ENCODE measurements at places on chromosomes 4 and X.

GRCh38 chr4:94378047-94378446 lies 35.4 kb upstream of the HPGDS start:
- DNase-seq = no peak

- no peak for DNase-seq
Measured at GRCh38 chr4:1363513-1363912, 16.5 kb downstream of the UVSSA start.

DNA sequence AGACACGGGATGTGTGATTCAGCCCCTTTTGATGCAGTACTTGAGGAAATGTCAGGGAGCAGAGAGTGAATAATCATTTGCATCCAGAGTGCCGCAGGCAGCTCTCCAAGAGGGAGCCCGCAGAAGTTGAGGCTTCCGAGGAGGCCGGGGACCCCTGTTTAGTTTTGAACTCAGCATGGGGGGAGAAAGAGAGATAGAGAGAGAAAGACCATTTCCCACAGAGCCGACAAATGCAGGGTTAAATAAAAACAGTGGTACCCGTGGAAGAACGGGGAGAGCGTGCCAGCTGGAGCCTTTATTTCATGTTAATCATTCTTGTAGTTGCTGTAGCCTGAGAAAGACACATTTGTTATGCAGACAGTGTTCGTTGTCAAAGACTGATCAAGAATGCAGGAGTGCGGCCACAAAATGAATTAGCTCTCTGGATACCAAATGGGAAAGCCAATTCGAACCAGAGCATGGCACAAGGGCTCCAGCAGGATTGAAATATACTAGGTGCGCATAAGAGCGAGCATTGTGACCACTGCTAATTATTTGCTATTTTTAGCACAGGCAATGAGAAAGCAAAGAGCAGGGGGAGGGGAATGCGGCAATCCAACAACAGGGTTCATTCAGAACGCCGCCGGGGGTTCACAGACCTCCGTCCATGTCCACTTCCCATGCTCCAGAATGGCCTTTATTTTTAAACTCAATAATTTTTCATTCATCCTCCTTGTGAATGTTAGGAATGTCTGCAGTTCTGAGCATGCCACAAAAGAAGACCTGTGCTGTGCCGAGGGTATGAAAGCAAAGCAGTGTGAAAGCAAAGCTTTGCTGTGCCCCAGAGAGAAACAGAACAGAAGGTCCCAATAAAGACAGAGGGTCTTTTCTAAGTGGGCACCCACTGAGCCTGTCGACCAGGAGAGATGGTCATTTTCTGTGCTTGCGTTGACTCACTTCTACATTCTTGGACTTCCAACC lies 243.9 kb upstream of the VCX3A start:
- DNase-seq = no peak

DNA sequence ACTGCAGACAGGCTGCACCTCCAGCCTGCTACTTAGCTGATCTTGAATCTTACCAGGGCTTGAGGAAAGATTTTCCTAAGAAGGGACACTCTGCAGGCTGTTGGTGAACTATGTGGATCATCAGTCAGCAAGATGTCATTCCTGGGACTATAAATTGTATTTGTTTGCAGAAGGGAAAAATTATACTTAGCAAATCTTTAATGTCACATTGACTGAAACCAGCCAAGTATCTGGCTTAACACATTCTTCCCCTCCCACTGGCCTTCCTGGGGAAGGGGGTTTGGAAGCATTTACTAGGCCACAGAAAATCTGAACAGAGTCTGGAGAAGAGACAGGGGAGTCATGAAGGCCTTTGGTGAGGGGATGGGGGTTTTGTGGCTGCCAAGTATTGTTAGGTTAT lies 156.7 kb upstream of the EOLA2 start:
- no peak for DNase-seq

- DNase-seq = no peak
Measured at GRCh38 chr4:119697887-119698393, 69.3 kb upstream of the PDE5A start.

DNA sequence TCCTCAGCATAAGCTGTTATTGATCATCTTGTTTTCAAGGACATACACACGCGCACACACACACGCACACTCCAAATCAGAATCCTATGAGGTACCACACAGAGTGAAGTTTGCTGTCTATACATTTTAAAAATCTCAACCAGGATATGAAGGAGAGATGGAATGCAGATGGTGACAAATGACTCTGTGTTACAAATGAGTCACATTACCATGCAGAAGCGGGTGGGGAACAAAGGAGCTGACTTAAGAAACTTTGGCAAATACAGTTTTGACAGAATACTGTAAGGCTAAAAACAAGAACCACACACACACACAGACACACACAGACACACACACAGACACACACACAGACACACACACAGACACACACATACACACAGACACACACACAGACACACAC lies 81.7 kb downstream of the RELL1 start:
- no peak for DNase-seq

DNA sequence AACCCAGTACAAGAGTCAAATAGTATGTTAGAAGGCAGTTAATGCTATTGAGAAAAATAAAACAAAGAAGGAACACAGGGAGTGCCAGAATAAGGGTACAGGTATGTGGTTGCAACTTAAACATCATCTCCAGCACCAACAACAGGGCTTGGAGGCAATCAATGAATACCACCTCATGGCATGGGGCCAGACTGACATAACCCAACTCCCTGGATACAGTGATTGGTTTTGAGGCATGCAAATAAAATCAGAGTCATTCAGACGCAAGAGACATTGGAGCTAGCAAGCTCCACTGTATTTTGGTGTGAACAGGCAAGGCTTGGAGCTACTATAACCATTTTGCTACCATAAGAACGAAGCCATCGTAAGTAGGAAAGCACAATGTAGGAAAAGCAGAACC lies 56.7 kb downstream of the PPP3CA start:
- no peak for DNase-seq

DNA sequence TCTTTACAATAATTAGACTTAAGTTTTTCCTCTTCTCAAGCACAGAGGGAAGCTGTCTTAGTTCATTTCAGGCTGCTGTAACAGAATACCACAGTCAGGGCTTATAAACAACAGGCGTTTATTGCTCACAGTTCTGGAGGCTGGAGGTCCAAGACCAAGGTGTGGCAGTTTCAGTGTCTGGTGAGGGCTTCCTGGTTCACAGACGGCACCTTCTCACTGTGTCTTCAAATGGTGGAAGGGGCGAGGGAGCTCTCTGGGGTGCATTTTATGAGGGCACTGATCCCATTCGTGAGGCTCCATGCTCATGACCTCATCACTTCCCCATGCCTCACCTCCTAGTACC lies 115.7 kb upstream of the MXRA5 start:
- DNase-seq = no peak

GRCh38 chrX:22634751-22635150 lies 362.0 kb downstream of the CBLL2 start:
- no peak for DNase-seq

DNA sequence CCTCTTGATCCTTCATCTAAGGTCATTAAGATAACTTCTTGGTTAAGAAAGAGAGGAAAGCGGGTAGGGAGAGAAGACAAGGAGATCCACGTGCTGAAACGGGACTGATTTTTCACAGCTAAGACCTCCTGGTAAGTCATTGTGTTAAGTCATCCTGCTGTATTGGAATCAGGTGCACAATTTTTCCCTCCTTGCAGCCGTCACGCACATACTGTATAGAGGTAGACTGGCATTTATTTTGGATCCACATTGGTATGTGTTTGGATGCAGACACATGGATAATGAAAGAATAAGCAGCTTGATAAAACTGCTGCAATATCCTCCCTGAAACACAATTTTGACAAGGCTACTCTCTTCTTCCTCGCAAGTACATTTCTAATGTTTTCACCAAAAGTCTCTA lies 60.1 kb upstream of the NAP1L5 start:
- DNase-seq = no peak

DNA sequence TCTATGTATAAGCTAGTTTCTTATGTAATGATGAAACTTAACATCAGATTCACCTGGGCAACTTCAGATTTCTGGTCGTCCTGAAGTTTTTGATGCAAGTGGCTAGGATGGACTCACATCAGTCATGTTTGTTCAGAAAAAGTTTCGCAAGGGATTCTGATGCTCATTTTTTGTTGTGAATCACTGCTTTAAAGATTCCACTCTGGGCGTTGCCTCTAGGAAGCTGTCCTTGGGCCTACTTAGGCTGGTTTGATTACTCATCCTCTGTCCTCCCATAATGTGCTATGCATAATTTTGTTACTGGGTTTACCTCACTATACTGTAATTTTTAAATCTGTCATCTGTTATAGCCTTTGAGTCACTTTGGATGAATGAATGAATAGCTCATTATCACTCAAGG lies 30.8 kb downstream of the HERC3 start:
- DNase-seq = no peak

- no peak for DNase-seq
Measured at GRCh38 chr4:84342161-84342560, 156.9 kb downstream of the NKX6-1 start.

GRCh38 chrX:120316587-120317283 lies 5.5 kb upstream of the TMEM255A start:
- DNase-seq = no peak

GRCh38 chrX:132609362-132609848 lies 120.6 kb upstream of the MBNL3 start:
- DNase-seq = no peak

DNA sequence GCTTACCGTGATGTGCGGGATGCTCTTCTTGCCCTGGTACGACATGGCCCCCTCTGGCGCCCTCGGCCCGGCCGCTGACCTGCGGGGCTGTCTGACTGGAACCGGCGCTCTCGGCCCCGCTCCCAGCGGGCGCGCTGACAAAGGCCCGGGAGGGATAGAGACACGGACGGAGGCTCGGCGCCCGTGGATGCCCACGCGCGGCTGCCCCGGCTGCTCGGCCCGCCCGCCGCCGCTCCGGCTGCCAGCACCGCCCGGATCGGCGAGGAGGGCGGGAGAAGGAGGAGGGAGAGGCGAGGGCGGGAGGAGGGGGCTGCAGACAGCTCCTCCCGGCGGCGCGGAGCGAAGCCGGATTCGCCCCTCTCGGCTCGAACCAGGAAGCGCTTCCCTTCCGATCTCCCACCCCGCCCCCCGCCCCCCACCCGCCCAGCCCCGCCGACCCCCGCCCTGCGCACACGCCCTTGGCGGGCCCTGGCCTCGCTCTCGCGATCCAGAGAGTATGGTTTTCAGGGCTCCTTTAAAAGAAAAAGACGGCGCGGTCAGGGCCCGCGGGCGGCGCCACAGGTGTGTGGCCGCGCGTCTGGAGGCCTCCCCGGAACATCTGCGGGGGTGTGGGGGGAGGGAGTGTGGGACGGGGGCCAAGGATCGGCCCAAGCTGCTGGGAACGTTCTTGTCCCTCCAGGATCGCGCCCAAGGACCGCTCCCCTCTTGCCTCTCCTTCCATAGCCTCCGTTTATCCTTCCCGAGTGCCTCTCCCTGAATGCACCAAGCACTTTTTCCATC lies 4.5 kb downstream of the CRMP1 start:
- peak; percentile 80 for DNase-seq

GRCh38 chrX:12240491-12240890 lies 102.2 kb downstream of the FRMPD4 start:
- peak; percentile 16 for DNase-seq

- DNase-seq = no peak
Measured at GRCh38 chr4:23957465-23957864, 67.6 kb upstream of the PPARGC1A start.

DNA sequence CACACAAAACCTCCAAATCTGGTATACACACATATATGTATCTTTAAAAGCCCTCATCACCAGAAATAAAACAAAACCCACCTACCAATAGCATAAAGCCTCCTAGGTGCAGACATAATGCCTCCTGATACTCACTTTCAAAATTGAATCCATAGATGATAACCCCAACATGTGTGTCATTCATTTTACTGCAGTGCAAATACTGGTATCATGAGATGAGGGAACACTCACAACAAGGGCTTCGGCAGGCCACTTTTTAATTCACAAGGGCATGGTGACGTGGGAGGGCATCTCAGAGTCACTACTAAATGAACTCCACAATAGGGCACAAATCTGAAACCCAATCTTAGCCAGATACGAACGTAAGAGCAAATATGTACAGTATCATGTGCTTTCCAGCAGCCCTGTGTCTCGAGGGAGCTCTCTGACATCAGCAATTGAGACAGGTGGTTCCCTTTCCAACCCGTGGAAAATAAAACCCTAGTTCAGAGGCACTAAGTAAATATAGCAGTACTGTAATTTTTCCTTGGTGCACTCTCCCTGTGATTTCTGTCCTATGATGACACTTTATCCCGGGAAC lies 14.1 kb upstream of the PPARGC1A start:
- DNase-seq = peak; percentile 95

GRCh38 chrX:118348186-118348810 lies 2.4 kb downstream of the WDR44 start:
- DNase-seq = no peak

GRCh38 chr4:165721815-165722214 lies 151.2 kb upstream of the TLL1 start:
- no peak for DNase-seq

DNA sequence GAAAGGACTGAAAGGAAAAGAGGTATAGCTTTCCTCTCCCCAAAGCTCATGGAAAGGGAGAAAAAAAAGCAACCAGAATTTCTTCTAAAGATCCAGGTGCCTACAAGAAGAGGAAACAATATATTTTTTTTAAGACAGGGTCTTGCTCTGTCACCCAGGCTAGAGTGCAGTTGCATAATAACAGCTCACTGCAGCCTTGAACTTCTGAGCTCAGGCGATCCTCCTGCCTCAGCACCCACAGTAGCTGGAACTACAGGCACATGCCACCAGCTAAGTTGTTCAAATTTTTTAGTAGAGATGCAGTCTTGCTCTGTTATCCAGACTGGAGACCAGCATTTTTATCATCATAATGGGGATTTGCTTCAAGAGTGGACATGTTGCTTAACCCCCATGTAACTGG lies 30.5 kb upstream of the BBS12 start:
- no peak for DNase-seq

- DNase-seq = no peak
Measured at GRCh38 chrX:27840881-27841280, 33.1 kb downstream of the MAGEB10 start.

DNA sequence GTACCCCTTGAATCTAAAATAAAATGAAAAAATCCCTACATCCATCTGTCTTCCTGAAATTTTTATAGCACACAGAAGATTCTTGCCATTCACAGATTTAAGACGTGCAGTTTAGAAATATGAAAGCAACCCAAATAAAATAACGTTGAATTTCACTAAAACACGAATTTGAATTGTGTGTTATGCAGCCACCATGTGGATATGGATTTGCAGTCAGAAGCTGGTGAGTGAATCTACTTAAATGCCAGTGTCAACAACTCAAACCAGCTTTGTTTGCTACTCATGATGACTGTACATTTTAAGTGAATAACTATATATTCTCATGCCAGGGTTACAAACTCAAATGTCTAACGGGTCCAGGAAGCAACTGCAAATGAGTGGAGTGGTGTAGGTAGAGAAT lies 173.0 kb upstream of the HAND2 start:
- no peak for DNase-seq

GRCh38 chrX:150694738-150695410 lies 1.7 kb downstream of the MTMR1 start:
- no peak for DNase-seq

- DNase-seq = no peak
Measured at GRCh38 chrX:131577999-131578734, 34.3 kb downstream of the OR13H1 start.

GRCh38 chr4:102637391-102637790 lies 123.4 kb downstream of the MANBA start:
- DNase-seq = no peak
